Activated CD4-positive, CD25-positive, alpha-beta regulatory T cell treated with anti-CD3 and anti-CD28 coated beads, Interleukin-2, amount 50 U/mL, for 72 hours (primary cell): ENCODE measurements at places on chromosomes 2 and 18.

GRCh38 chr2:86492048-86492453 lies 50.9 kb downstream of the KDM3A start:
- no peak for DNase-seq

DNA sequence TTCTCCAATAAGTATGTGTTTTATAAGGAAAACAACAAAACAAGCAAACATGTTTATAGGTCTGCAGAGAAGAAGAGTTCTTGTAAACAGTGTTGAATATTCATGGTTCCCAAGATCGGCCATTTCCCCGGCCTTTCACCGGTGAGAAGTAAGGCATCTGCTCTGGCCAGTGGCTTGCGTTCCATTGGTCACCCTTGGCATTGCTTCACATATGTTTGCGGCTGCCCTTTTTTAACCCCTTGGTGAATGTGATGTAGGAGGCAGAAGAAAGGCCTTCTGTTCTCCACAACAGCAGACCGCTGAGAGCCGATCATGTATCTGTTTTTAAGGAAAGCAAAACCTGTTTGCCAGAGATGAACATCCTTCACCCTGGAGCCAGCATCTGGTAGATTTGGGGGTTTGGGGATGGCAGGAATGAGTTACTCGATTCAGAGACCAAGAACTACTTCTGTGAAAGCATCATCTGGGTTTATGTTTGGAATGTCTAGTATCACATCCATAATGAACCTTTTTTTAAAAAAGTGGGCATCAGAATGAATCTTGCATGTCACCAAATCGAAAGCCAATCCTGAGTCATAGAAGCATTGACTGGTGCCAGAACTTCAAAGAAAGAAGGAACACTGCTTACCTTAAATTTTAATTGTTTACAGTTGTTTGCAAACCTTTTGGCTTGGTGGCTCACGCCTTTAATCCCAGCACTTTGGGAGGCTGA lies 112.3 kb downstream of the AGAP1 start:
- no peak for DNase-seq

- DNase-seq: no peak
Observed at GRCh38 chr2:17517481-17518211, 594 bp downstream of the RAD51AP2 start.

GRCh38 chr2:154259030-154259429 lies 387.3 kb downstream of the GALNT13 start:
- DNase-seq: no peak

DNA sequence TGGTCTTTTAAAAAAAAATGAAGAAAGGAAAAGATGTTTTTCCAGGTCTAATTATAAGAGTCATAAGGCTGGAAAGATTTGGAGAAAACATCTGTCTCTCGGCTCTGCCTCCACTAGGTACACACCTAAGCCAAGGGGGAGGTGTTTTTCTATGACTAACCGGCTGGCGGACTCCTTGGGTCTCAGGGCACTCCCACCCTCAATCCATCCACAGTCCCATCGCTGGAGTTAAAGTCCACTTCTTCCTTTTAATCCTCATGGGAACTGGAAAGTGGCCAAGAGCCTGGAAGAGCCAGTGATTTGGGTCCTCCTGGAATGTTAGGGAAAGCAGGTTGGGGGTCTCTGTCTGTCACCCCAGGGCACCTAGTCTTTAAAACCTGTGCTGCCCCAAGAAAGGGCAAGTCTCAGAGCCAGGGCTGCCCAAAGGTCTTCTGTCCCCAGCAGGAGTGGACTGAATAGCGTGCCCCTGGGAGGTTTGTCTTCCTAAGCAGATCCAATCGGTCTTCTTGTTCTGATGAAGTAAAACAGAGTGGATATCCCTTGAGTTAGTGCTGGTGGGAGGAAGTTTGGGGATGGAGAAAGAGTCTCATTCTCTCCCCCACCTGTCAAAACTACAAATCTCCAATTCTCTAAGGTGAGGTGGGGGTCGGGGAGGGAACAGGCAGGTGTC lies 66.4 kb downstream of the MCFD2 start:
- DNase-seq: no peak

- no peak for DNase-seq
Observed at GRCh38 chr18:42229211-42230210, 274.5 kb downstream of the PIK3C3 start.

- DNase-seq: no peak
Observed at GRCh38 chr2:130261970-130262760, 63.9 kb upstream of the TUBA3E start.

- DNase-seq: no peak
Observed at GRCh38 chr2:216690853-216691741, 4.3 kb downstream of the IGFBP5 start.
